Brain pericyte (primary cell): ENCODE measurements at places on chromosomes 11 and 22.
A peak's percentile ranks its signal among the peaks of the same experiment; 100 is the strongest.

DNA sequence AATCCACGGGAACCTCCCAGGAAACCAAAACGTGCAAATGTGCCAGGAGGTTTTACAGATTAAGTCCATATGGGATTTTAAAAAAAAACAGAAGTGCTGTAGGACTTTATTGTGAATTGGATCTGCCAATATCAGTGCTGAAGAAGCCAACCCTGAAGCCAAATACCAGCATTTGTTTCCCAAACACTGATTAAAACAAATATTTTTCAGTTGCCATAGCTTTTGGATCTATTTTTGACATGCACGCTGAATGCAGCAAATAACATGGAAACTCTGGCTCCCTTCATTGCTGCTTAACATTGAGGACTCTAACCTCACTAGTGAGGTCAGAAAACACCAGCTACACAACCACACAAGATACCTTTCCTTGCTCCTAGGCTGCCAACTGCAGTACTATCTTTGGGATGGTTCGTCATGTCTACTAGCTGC lies 28.4 kb upstream of the SIK2 start:
- DNase-seq: peak; percentile 21

DNA sequence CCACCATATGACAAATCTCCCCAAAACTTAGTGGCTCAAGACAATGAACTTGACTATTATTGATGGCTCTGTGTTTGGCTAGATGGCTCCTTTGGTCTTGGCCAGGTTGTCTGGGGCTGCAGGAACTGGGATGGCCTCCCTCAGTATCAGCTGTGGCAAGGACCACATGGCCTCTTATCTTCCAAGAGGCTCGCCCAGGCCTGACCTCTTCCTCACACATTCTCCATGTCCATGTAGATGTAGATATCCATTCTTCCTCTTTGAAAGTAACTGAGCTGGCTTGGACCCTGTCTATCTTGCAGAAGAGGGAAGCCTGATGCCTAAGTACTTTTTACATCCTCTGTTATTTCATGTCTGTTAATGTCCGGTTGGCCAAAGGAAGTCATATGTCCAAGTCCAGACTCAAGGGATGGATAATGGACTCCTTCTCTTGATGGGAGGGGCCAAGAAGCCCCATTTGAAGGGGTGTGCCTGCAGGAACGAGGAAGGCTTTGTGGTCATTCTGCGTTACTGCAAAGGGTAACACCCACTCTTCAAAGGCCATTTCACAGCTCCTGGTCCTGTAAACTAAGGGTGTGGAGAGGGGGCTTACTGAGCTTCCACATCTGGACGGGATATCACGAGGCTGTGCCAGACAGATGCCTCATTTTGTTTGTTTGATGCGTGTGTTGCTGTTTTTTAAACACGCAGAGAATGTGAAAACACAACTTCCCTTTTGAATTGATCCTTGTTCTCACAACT lies 87.1 kb downstream of the GRIK4 start:
- DNase-seq: no peak

GRCh38 chr11:72007587-72007986 lies 8.9 kb downstream of the IL18BP start:
- DNase-seq: no peak

- no peak for DNase-seq
These were observed 2.4 kb upstream of the RASL10A start for GRCh38 chr22:29317827-29318454.

DNA sequence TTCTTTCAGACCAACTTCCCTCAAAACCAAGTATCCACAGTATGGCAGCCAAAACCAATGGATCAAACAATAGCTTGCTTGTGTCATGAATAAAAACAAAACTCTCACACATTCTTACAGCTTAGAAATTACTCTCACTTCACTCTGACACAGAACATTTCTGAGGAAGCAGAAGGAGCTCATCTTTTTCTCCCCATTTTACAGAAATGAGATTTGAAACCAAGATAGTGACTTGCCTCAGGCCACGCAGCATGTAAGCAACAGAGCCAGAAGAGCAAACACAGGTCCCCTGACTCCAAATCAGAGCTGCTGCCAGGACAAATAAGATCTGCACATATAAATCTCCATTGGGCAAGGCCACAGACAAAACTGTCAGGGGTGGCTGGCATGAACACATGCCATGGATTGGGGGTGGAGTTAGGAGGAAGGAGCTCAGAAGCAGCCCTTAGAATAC lies 64.8 kb downstream of the RAB30 start:
- no peak for DNase-seq

- DNase-seq: no peak
These were observed 859.3 kb downstream of the BRD1 start for GRCh38 chr22:48968201-48968959.

GRCh38 chr22:29621761-29622526 lies 18.5 kb downstream of the NF2 start:
- no peak for DNase-seq

DNA sequence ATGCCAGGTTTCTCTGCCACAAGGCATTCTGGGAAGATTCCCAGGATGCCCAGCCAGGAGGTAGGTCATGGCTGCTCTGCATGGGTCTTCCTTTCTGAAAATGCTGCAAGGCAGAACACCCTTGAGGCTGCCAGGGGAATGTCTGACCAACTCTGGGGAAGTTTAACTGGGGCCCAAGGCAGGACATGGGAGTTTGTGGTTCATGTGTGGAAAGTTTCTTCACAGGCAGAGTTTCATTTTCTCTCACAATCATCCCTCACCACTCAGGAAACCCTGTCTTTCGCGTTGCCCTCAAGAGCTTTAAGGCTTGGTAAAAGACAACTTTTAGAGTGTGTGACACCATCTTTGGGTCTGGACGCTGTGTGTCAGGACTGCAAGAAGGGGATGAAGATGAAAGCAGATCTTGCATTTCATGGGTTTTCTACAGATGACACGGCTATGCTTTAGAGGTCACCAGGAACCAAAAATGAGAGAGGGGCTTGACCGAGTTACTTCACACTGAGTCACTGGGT lies 133.5 kb downstream of the CD44 start:
- DNase-seq: no peak

DNA sequence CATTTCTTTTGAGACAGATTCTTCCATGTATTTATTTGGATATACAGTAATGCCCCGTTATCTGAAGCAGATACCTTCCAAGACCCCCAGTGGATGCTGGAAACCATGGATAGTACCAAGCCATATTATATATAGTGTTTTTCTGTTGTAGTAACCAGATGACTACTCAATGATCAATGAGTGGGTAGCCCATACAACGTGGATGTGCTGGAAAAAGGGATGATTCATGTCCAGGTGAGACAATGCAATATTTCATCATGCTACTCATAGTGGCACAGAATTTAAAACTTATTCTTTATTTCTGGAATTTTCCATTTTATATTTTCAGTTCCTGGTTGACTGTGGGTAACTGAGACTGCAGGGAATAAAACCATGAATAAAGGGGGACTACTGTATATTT lies 427.5 kb downstream of the METTL15 start:
- no peak for DNase-seq

GRCh38 chr11:71062199-71062598 lies 190.2 kb downstream of the SHANK2 start:
- no peak for DNase-seq

DNA sequence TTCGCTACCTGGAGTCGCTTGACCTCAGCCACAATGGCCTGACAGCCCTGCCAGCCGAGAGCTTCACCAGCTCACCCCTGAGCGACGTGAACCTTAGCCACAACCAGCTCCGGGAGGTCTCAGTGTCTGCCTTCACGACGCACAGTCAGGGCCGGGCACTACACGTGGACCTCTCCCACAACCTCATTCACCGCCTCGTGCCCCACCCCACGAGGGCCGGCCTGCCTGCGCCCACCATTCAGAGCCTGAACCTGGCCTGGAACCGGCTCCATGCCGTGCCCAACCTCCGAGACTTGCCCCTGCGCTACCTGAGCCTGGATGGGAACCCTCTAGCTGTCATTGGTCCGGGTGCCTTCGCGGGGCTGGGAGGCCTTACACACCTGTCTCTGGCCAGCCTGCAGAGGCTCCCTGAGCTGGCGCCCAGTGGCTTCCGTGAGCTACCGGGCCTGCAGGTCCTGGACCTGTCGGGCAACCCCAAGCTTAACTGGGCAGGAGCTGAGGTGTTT lies 12.8 kb downstream of the TSKU start:
- DNase-seq: no peak

GRCh38 chr11:68186061-68186460 lies 27.0 kb downstream of the KMT5B start:
- no peak for DNase-seq

- no peak for DNase-seq
These were observed 6.9 kb downstream of the CDC42EP1 start for GRCh38 chr22:37566903-37567798.

DNA sequence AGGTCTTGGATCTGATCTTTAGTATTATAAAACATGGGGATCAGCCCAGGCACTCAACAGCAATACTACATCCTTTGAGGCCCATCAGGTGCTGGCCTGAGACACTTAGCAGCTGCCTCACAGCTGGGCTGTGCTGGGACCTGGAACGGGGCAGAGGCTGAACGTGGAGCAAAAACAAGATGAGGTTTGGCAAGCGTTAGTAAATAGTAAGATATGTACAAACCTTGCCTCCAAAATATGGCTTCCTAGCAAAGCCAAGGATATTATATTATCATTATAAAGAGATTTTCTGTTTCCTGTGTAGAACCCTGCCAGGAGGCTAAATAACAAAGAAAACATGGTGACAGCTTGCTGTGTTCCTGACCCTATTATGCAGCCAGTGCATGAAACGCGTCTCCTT lies 60.0 kb upstream of the SPON1 start:
- no peak for DNase-seq

GRCh38 chr11:118194835-118195627 lies 18.6 kb upstream of the SCN2B start:
- DNase-seq: no peak
